ENCODE measurements at places on chromosomes 3 and 15.

DNA sequence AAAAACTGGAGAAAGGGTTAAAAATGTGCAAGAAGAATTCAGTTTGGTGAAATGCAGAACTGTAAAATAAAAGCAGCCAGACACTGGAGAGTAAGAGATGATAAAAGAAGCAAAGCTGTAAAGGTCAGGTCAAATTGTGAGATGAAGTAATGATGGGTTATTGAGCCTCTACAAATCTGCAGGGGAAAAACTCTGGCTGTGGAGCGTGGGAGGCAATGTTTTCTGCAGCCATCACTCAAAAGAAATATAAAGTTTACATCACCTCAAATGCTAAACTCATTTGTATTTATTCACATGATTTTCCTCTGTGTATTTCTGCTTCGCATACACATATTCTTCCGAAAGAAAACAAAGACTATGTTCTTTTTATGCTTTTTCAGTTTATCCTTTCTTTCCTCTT is 158.8 kb upstream of the GPR149 start:
- no peak overlapping the region for H3K4me3 ChIP-seq
- H3K4me1 ChIP-seq, result no peaks in the 10 kb centered on the region
- DNase-seq, result no peak
- H3K27me3 ChIP-seq, result no peaks in the 10 kb centered on the region
- no peak overlapping the region for H3K27ac ChIP-seq
- no peaks in the 10 kb centered on the region for H3K36me3 ChIP-seq

DNA sequence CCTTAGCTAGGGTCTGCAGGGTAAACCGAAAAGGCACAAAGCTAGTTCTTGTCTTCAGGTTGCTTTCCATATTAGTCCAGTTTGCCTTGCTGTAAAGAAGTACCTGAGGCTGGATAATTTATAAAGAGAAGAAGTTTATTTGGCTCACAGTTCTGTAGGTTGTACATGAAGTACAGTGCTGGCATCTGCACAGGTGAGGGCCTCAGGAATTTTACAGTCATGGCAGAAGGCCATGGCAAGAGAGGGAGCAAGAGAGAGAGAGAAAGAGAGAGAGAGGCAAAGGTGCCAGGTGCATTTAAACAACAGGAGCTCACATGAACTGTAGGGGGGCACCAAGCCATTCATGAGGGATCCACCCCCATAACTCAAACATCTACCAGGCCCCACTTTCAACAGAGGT is 26.9 kb downstream of the TRIM42 start:
- no peaks in the 10 kb centered on the region for H3K36me3 ChIP-seq
- no peak overlapping the region for H3K27ac ChIP-seq
- DNase-seq, result no peak
- no peak overlapping the region for H3K4me3 ChIP-seq
- no peaks in the 10 kb centered on the region for H3K27me3 ChIP-seq

GRCh38 chr3:30181178-30181465 is 425.3 kb upstream of the TGFBR2 start:
- H3K27ac ChIP-seq, result no peak overlapping the region
- peaks cover 12% of the 10 kb centered on the region for H3K27me3 ChIP-seq
- DNase-seq, result no peak
- no peaks in the 10 kb centered on the region for H3K4me1 ChIP-seq
- no peaks in the 10 kb centered on the region for H3K36me3 ChIP-seq

GRCh38 chr15:101038327-101039003 is 119.3 kb downstream of the LRRK1 start:
- peaks cover 70% of the 10 kb centered on the region for H3K27me3 ChIP-seq
- H3K27ac ChIP-seq, result no peak overlapping the region
- no peak overlapping the region for H3K4me3 ChIP-seq

DNA sequence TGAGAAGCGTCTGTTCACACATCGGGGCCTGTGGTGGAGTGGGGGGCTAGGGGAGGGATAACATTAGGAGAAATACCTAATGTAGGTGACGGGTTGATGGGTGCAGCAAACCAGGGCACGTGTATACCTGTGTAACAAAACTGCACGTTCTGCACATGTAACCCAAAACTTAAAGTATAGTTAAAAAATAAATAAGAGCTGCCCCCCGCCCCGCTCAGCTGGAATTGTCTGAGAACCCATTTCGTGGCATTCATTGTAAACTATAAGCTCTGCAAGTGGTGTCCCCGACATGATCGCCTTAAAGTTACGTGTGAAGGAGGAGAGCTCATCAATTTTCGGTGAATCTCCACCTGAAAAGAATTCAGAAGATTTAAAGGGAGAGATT is 7.3 kb upstream of the LIPH start:
- DNase-seq, result no peak
- H3K4me1 ChIP-seq, result peaks cover 12% of the 10 kb centered on the region
- H3K27ac ChIP-seq, result no peak overlapping the region
- H3K27me3 ChIP-seq, result peaks cover 6% of the 10 kb centered on the region
- no peak overlapping the region for H3K4me3 ChIP-seq

GRCh38 chr3:4571690-4572334 is 78.7 kb downstream of the ITPR1 start:
- no peak for DNase-seq
- H3K4me3 ChIP-seq, result no peak overlapping the region
- H3K27me3 ChIP-seq, result no peaks in the 10 kb centered on the region
- H3K36me3 ChIP-seq, result no peaks in the 10 kb centered on the region
- peaks cover 4% of the 10 kb centered on the region for H3K4me1 ChIP-seq

- H3K4me1 ChIP-seq, result no peaks in the 10 kb centered on the region
- no peak overlapping the region for H3K27ac ChIP-seq
- peaks cover 5% of the 10 kb centered on the region for H3K27me3 ChIP-seq
These were observed 460.3 kb upstream of the PROK2 start for GRCh38 chr3:72245183-72245811.

GRCh38 chr15:101043911-101044624 is 124.9 kb downstream of the LRRK1 start:
- H3K27me3 ChIP-seq, result peaks cover 32% of the 10 kb centered on the region
- no peak overlapping the region for H3K4me3 ChIP-seq
- no peak overlapping the region for H3K27ac ChIP-seq
- DNase-seq, result no peak
- H3K4me1 ChIP-seq, result no peaks in the 10 kb centered on the region
- H3K36me3 ChIP-seq, result no peaks in the 10 kb centered on the region

- H3K27me3 ChIP-seq, result no peaks in the 10 kb centered on the region
- no peaks in the 10 kb centered on the region for H3K4me1 ChIP-seq
- H3K27ac ChIP-seq, result no peak overlapping the region
- no peaks in the 10 kb centered on the region for H3K36me3 ChIP-seq
These were observed 167.8 kb downstream of the PTPRG start for GRCh38 chr3:61729038-61729634.

DNA sequence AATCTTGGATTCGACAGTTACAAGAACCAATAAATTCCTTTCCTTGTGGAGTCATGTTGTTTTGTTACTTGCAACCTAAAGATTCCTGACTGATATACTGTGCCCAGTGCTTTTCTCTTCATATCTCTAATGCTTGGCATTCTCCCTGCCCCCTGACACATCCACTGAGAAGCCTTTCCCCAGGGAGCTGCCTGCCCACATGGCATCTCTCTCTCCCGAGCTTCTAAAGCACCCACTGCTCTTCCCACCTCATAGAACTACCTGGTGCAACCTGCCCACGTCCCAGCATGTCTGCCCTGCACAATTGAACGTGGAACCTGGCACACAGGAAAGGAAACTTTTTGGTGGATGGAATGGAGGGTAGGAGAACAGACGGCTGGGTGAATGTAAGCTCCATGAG is 6.8 kb downstream of the CYP8B1 start:
- H3K27ac ChIP-seq, result no peak overlapping the region
- no peak for DNase-seq
- peaks cover 7% of the 10 kb centered on the region for H3K27me3 ChIP-seq
- H3K4me1 ChIP-seq, result no peaks in the 10 kb centered on the region

All from activated CD4-positive, alpha-beta memory T cell treated with anti-CD3 and anti-CD28 coated beads, Interleukin-2, amount 10 ng/mL, durations not matched to agents 7 days and 5 days (primary cell).